Activated T-cell treated with anti-CD3 and anti-CD28 coated beads, Interleukin-2, amount 50 U/mL, for 72 hours (primary cell): ENCODE measurements at places on chromosomes 2 and 18.

GRCh38 chr2:204691911-204692510, 146.7 kb downstream of the PARD3B start:
- H3K4me1 ChIP-seq = no peaks in the 10 kb centered on the region
- H3K36me3 ChIP-seq = no peaks in the 10 kb centered on the region
- peak; percentile 24 for DNase-seq
- H3K4me3 ChIP-seq = no peak overlapping the region
- no peaks in the 10 kb centered on the region for H3K27me3 ChIP-seq

DNA sequence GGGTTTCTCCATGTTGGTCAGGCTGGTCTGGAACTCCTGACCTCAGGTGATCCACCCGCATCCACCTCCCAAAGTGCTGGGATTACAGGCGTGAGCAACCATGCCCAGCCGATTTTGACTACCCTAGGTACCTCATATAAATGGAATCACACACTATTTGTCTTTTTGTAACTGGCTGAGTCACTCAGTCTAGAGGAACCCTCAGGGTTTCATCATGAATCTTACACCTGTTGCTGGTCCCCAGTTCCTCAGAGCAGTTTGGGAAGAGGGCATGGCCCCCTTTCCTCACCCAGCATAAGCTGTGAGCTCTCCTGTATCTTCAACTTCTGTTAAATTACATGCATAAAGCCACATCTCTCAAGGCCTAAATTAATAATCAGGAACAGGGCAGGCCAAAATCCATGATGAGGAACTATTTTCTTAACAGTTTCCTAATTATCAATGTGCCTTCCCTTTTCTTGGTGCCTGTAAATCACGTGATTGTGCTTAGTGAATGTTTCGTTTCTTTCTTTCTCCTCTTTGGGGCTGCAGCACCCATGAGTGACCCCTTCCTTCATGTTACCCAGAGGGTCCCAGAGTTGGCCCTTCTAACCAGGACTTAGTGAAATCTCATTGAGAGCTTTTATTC, 20.9 kb downstream of the DYSF start:
- peaks cover 18% of the 10 kb centered on the region for H3K27me3 ChIP-seq
- no peak overlapping the region for H3K27ac ChIP-seq
- no peak for DNase-seq
- H3K36me3 ChIP-seq = no peaks in the 10 kb centered on the region
- no peaks in the 10 kb centered on the region for H3K4me1 ChIP-seq
- no peak overlapping the region for H3K4me3 ChIP-seq

DNA sequence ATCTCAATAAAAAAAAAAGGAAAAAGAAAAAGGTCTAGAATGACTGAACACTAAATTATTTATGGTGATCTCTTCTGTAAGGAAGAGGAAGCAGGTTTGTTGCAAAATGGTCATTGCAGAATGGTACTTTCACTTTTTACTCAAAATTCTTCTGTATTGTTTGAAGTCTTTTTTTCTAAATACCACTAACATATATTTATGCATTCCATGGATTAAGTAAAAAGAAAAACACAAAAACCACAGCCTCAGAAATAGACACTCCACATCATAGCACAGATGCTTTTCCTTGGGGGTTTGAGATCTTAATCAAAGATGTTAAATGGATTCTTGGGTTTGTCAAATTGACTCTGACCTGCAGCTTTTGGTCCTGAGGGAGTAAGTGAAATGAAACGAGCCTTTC, 47.4 kb downstream of the RHOB start:
- no peak overlapping the region for H3K27ac ChIP-seq
- H3K27me3 ChIP-seq = no peaks in the 10 kb centered on the region
- H3K4me3 ChIP-seq = no peak overlapping the region

GRCh38 chr2:107128381-107128780, 242.4 kb upstream of the ST6GAL2 start:
- no peaks in the 10 kb centered on the region for H3K4me1 ChIP-seq
- no peak for DNase-seq
- no peak overlapping the region for H3K27ac ChIP-seq
- H3K27me3 ChIP-seq = no peaks in the 10 kb centered on the region

GRCh38 chr18:26703170-26703930, 155.0 kb upstream of the KCTD1 start:
- no peaks in the 10 kb centered on the region for H3K27me3 ChIP-seq
- no peak overlapping the region for H3K27ac ChIP-seq
- no peak for DNase-seq
- no peaks in the 10 kb centered on the region for H3K4me1 ChIP-seq
- no peak overlapping the region for H3K4me3 ChIP-seq
- H3K36me3 ChIP-seq = no peaks in the 10 kb centered on the region

DNA sequence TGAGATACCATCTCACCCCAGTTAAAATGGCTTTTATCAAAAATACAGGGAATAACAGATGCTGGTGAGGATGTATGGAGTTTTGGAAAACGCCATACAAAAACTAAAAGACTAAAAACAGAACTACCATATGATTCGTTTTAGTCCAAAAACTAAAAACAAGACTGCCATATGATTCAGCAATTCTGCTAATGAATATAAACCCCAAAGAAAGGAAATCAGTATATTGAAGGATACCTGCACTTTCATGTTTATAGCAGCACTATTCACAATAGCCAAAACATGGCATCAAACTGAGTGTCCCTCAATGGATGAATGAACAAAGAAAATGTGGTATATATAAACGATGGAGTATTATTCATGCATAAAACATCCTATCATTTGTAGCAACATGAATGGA, 224.4 kb upstream of the MC4R start:
- DNase-seq = no peak
- H3K27me3 ChIP-seq = no peaks in the 10 kb centered on the region
- H3K36me3 ChIP-seq = no peaks in the 10 kb centered on the region
- no peak overlapping the region for H3K4me3 ChIP-seq
- no peak overlapping the region for H3K27ac ChIP-seq

DNA sequence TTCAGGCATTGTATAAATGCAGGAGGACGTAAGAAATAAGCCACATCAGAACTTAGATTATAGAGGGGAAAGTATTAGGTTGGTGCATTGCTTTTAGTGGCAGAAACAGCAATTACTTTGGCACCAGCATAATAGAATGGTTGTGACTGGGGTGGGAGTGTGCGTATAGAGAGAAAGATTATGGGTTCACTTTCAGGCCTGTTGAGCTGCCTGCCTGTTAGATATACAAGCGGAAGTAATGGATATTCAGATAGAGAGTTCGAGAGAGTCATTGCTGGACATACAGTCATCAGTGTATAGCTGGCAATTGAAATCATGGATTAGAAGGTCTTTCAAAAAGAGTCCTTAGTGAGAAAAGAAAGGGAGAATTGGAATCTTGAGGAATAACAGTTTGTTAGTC, 139.2 kb upstream of the MYO3B start:
- no peaks in the 10 kb centered on the region for H3K27me3 ChIP-seq
- no peak for DNase-seq
- no peak overlapping the region for H3K27ac ChIP-seq

GRCh38 chr2:73031095-73031678, 40.3 kb downstream of the SFXN5 start:
- H3K36me3 ChIP-seq = no peaks in the 10 kb centered on the region
- no peak overlapping the region for H3K27ac ChIP-seq
- no peak overlapping the region for H3K4me3 ChIP-seq
- H3K27me3 ChIP-seq = no peaks in the 10 kb centered on the region
- peaks cover 4% of the 10 kb centered on the region for H3K4me1 ChIP-seq

- peaks cover 10% of the 10 kb centered on the region for H3K36me3 ChIP-seq
- peaks cover 4% of the 10 kb centered on the region for H3K4me1 ChIP-seq
- H3K4me3 ChIP-seq = no peak overlapping the region
- no peaks in the 10 kb centered on the region for H3K27me3 ChIP-seq
Measured at GRCh38 chr2:62724886-62725711, 19.6 kb downstream of the EHBP1 start.

- no peaks in the 10 kb centered on the region for H3K4me1 ChIP-seq
- DNase-seq = no peak
- H3K36me3 ChIP-seq = no peaks in the 10 kb centered on the region
- no peaks in the 10 kb centered on the region for H3K27me3 ChIP-seq
- no peak overlapping the region for H3K27ac ChIP-seq
- no peak overlapping the region for H3K4me3 ChIP-seq
Measured at GRCh38 chr18:57249179-57249578, 102.3 kb downstream of the BOD1L2 start.

GRCh38 chr2:25314514-25315315, 27.0 kb downstream of the DNMT3A start:
- peak; percentile 92 for DNase-seq
- H3K4me3 ChIP-seq = peak overlapping the region; percentile 87
- peak overlapping the region; percentile 96 for H3K27ac ChIP-seq

DNA sequence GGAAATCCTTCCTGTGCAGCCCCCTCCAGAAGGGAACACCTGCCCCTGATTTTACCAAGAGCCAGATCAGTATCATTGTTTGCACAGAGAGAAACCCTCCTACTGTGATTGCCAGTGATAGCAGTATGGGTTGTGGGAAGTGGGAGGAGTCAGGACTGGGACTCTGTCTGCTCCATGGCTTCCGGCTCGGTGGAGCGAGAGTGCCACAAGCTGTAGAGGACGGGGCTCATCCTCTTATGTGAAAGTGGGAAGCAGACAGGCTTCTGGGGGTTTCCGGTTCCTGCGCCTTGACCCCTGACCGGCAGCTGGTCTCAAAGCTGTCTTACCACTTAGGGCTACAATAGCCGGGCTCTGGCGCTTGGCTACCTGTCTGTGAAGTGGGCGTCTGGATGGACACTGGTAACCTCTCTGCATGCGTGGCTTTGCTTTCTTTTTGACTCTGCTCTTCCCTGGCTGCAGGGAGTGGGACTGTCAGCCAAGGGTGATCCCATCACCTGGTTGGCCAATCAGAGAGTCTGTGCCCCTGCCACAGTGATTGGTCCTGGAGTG, 79.7 kb downstream of the BCL2L11 start:
- no peak overlapping the region for H3K4me3 ChIP-seq
- H3K27ac ChIP-seq = no peak overlapping the region
- no peak for DNase-seq
- no peaks in the 10 kb centered on the region for H3K36me3 ChIP-seq
- H3K27me3 ChIP-seq = peaks cover 22% of the 10 kb centered on the region

- H3K27me3 ChIP-seq = peaks cover 11% of the 10 kb centered on the region
- no peaks in the 10 kb centered on the region for H3K36me3 ChIP-seq
- H3K4me1 ChIP-seq = peaks cover 12% of the 10 kb centered on the region
- no peak overlapping the region for H3K4me3 ChIP-seq
Measured at GRCh38 chr2:46394649-46395510, 84.5 kb upstream of the TMEM247 start.

- no peak overlapping the region for H3K27ac ChIP-seq
- no peaks in the 10 kb centered on the region for H3K27me3 ChIP-seq
- H3K4me1 ChIP-seq = no peaks in the 10 kb centered on the region
- DNase-seq = no peak
- H3K36me3 ChIP-seq = peaks cover 24% of the 10 kb centered on the region
Measured at GRCh38 chr2:237097911-237098702, 12.4 kb downstream of the COPS8 start.

GRCh38 chr2:626491-627339, 50.5 kb downstream of the TMEM18 start:
- no peaks in the 10 kb centered on the region for H3K36me3 ChIP-seq
- no peak overlapping the region for H3K27ac ChIP-seq
- no peaks in the 10 kb centered on the region for H3K4me1 ChIP-seq
- no peak for DNase-seq
- H3K4me3 ChIP-seq = no peak overlapping the region

GRCh38 chr2:203983064-203983715, 46.6 kb downstream of the ICOS start:
- no peaks in the 10 kb centered on the region for H3K27me3 ChIP-seq
- no peak for DNase-seq
- H3K4me1 ChIP-seq = peaks cover 38% of the 10 kb centered on the region

DNA sequence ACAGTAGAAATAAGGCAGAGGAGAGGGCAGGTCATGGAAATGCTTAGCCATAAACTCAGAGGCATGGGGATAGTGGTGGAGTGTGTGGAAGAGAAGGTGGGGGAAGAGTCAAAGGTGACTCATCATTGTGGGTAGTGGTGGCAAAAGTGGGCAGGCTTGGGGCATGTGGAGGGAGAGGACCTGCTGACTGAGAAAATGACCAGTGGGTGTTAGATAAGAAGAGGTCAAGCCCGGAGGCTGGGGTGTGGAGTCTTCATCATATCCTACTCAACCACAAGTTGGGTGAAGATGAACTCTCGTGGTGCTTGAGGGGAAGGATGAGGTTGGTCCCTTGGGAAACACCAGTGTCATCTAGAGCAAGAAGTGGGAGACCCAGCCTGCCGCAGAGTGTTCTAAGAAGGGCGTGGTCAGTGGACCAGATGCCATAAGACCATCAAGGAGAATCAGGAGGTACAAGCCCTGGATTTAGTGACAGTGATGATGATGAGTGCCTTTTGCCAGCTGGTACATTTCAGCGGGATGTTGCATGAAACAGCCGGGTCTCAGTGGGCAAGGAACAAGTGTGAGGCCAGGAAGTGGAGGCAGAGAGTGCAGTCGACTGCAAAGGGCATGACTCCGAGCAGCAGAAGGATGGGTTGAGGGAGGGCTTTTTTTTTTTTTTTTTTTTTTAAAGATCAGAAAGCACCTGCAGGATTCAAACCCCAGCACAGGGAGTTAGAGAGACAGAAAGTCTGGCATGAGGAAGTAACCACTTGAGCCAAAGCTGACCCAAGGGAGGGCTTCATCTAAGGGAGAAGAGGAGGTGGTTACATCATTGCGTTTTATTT, 122.6 kb upstream of the SPRED2 start:
- peaks cover 21% of the 10 kb centered on the region for H3K27me3 ChIP-seq
- no peak overlapping the region for H3K4me3 ChIP-seq
- H3K4me1 ChIP-seq = peaks cover 19% of the 10 kb centered on the region
- peak; percentile 32 for DNase-seq
- H3K36me3 ChIP-seq = no peaks in the 10 kb centered on the region

- no peak for DNase-seq
- H3K4me3 ChIP-seq = no peak overlapping the region
- no peak overlapping the region for H3K27ac ChIP-seq
- H3K27me3 ChIP-seq = no peaks in the 10 kb centered on the region
- H3K4me1 ChIP-seq = no peaks in the 10 kb centered on the region
- H3K36me3 ChIP-seq = no peaks in the 10 kb centered on the region
Measured at GRCh38 chr2:63817382-63817781, 24.3 kb upstream of the UGP2 start.

DNA sequence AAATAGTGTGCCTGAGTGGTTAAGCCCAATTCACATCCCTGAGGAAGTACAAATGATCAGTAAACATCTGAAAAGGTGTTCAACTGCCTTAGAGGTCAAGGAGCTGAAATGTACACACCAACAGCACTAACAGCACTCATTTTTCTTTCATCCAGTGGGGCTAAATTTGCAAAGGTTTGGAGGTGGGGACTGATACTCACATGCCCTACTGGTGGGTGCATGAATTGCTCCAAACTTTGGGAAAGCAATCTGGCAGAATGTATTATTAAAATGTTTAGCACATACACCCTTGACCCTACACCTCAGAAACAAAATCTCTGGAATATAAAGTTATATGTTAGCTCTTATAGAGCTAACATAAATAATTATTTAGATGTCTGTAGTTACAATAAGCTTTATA, 19.0 kb upstream of the FAM178B start:
- H3K4me3 ChIP-seq = no peak overlapping the region
- DNase-seq = no peak
- no peaks in the 10 kb centered on the region for H3K36me3 ChIP-seq

- H3K4me1 ChIP-seq = peaks cover 21% of the 10 kb centered on the region
- peaks cover 31% of the 10 kb centered on the region for H3K36me3 ChIP-seq
Measured at GRCh38 chr2:148702475-148702874, 57.9 kb downstream of the EPC2 start.
